GM23338 (cell line): ENCODE measurements at places on chromosomes 4 and X. TPM values are rescaled to one million over a fixed set of nuclear protein-coding genes. Genes with fewer than 3 reads are reported as not detected.

DNA sequence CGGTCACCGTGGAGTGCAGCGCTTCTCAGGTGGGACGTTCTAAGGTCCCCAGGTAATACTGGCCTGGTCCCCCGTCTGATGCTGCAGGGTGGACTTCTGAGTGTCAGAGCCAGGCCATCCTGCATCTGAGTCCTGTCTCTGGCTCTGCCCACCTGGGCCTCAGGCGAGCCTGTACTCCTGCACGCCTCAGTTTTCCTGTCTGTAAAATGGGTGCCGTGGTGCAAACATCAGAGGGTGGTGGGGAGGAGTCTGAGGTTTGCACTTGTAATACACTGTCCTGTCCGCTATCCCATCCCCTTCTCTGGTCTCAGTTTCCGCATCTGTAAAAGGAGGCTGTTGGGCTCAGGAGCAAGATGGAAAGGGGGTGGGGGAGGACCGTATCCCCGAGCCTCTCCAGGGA lies 41.3 kb downstream of the SORCS2 start:
- no peak for DNase-seq

GRCh38 chr4:184475498-184475897 lies 1.1 kb upstream of the IRF2 start:
- no peak for DNase-seq

- DNase-seq = no peak
These were observed 512.5 kb upstream of the HTR2C start for GRCh38 chrX:114071412-114071811.

Gene BEND2
- total RNA-seq = not detected in 2 replicates

- DNase-seq = no peak
These were observed 63.9 kb downstream of the RS1 start for GRCh38 chrX:18607966-18608365.

- DNase-seq = no peak
These were observed 109.6 kb downstream of the TNIP2 start for GRCh38 chr4:2646396-2647149.
